SK-N-DZ (cell line): ENCODE measurements at places on chromosomes 11 and 22.

- no peak for DNase-seq
Observed at GRCh38 chr11:71304491-71304890, 52.1 kb upstream of the SHANK2 start.

DNA sequence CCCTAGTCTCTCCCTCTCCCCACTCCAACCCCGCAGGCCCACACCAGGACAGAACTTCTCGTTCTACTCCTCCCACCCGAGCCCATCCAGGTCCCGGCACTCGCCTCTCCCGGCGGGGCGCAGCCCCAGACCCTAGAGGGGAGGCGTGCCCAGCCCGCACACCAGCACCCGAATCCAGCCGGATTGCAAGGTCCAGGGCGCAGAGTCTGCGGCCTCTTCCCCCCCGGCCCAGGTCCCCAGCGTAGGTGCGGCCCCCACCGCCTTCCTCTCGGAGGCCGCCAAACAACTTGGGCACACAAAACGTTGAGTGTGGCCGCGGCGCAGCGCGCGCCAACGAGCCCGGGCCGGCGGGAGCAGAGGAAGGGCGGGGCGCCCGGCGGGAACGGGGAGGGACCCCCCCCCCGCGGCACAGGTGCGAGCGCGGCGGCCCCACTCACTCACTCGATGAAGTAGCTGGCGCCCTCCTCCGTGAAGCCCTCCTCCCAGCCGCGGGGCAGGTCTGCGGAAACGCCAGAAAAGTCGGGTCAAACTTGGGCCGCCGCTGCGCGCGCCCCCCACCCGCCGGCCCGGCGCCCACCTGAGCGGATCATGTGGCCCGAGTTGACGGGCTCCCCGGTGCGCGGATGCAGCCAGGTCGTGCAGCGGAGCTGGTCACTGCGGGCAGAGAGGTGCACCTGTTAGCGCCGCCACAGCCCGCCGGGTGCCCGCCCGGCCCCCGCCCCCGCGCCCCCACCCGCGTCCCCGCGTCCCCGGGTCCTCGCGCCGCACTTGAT lies 480 bp downstream of the PLEKHA7 start:
- DNase-seq: no peak

GRCh38 chr11:59968395-59968783 lies 4.6 kb downstream of the OOSP4A start:
- DNase-seq: no peak

- no peak for DNase-seq
Observed at GRCh38 chr11:19234231-19234817, 6.4 kb downstream of the E2F8 start.
